ENCODE measurements at places on chromosomes 12 and 14. TPM values are rescaled to one million over a fixed set of nuclear protein-coding genes. Genes with fewer than 3 reads are reported as not detected.

- peak; percentile 47 for DNase-seq
Measured at GRCh38 chr12:77746096-77746495, 84.6 kb upstream of the NAV3 start.

FAM177A1 gene
- 32.1 TPM for total RNA-seq

DNA sequence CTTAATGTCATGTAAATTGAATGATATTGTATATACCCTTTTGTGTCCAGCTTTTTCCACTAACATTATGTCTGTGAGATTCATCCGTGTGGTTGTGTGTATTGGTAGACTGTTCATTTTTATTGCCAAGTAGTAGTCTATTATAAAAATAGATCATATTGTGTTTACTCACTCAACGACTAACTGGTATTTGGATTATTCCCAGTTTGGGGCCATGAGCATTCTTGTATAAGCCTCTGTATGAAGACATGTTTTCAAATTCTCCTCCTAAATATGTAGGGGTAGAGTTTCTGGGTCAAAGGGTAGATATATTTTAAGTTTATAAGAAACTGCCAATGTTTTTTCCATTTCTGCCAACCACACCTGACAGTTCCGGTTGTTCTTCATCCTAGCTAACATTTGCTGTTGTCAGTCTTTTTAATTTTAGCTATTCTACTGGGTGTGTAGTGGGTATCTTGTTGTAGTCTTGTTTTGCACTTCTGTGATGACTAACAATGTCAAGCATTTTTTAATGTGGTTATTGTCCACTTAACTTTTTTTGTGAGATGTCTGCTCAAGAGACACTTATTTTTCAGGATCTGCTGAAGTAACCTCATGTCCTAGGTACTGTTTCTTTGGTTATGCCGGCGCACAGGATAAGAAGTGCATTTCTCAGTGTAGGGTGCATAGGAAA is 93.2 kb downstream of the DACT1 start:
- DNase-seq, result no peak

BDKRB2 gene
- not detected for total RNA-seq

DNA sequence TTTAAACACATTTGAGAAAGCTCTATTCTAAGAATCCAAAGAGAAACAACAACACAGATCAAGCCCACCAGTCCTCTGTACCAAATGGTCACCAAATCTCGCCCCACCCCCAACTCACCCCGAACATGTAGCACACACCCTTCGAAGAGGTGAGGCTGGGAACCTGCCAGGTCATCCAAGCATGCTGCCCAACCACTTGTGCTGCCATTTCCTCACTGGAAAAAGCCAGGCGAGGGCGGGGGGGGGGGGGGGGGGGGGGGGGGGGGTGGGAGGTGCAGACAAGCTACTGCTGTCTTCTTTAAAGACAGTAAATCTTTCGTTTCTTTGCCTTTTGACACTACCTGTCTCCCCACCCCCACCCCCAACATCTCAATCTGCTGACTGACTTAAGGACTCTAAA is 59.9 kb downstream of the SETD3 start:
- peak; percentile 24 for DNase-seq

DNA sequence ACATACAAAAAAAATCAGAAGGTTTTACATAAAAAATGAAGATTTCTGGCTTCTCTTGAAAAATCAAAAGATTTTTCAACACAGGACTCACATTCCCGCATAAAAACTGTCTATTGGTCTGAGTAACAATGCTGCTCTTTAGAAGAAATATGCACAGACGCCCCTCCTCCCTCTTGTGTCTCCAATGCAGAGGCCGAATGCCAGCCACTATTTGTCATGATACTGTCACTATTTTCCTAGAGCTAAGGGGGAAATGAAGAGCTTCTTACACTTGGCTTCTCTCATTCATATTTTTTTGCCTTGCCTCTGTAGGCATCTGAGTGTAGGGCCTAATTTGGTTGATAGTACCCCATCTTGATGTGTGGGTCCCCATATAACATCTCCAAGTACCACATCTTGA is 98.0 kb downstream of the BBS10 start:
- DNase-seq, result no peak

SIVA1 gene
- 52.5 TPM for total RNA-seq

- DNase-seq, result no peak
Measured at GRCh38 chr12:56216461-56216860, 5.3 kb downstream of the RNF41 start.

Data from B cell (primary cell).